K562 (cell line): ENCODE measurements at places on chromosomes 7 and 10. TPM values are rescaled to one million over a fixed set of nuclear protein-coding genes. Genes with fewer than 3 reads are reported as not detected.

DNA sequence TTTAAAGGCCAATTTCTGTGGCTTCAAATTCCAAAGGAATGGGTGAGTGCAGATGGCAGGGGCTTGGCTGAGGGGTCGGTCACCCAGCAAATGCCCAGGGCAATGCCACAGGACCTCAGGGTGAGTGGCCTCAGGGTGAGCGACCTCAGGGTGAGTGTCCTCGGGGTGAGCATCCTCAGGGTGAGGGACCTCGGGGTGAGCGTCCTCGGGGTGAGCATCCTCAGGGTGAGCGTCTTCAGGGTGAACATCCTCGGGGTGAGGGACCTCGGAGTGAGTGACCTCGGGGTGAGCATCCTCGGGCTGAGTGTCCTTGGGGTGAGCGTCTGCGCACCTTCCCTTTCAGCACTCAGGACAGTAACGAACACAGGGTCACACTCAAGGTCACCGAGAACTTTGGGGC, 59.2 kb downstream of the ADARB2 start:
- peaks cover 53% of the 10 kb centered on the region for H3K27me3 ChIP-seq
- DNase-seq: no peak
- no peaks in the 10 kb centered on the region for H3K4me1 ChIP-seq
- no peak overlapping the region for H3K4me3 ChIP-seq
- H3K27ac ChIP-seq: no peak overlapping the region
- no peaks in the 10 kb centered on the region for H3K36me3 ChIP-seq

- H3K27ac ChIP-seq: no peak within 1 kb of the TSS
- DNase-seq: no peak
- H3K4me1 ChIP-seq: peaks cover 6% of the 10 kb centered on the region; the same call in 2 of the 3 replicates
- peaks cover 17% of the 10 kb centered on the region for H3K27me3 ChIP-seq
These were observed at the start of gene LRMDA for GRCh38 chr10:75431180-75432111. Gene LRMDA (plus strand): TSS chr10:75431624.

The MINPP1 gene
- total RNA-seq: 41.4 and 44.5 TPM in 2 replicates

The MRPS24 gene
- 214 and 225 TPM in 2 replicates for total RNA-seq

- H3K27me3 ChIP-seq: no peaks in the 10 kb centered on the region
- H3K36me3 ChIP-seq: no peaks in the 10 kb centered on the region
- DNase-seq: no peak
- no peak overlapping the region for H3K27ac ChIP-seq
- H3K4me1 ChIP-seq: no peaks in the 10 kb centered on the region
These were observed 376.0 kb downstream of the TFEC start for GRCh38 chr7:115654384-115655214.
